Stimulated activated CD8-positive, alpha-beta memory T cell treated with anti-CD3 and anti-CD28 coated beads, Interleukin-15, amount 100 ng/mL, for 24 hours (primary cell): ENCODE measurements at places on chromosomes 1 and 21.

GRCh38 chr1:91863498-91863897 lies 22.5 kb downstream of the TGFBR3 start:
- DNase-seq: no peak

DNA sequence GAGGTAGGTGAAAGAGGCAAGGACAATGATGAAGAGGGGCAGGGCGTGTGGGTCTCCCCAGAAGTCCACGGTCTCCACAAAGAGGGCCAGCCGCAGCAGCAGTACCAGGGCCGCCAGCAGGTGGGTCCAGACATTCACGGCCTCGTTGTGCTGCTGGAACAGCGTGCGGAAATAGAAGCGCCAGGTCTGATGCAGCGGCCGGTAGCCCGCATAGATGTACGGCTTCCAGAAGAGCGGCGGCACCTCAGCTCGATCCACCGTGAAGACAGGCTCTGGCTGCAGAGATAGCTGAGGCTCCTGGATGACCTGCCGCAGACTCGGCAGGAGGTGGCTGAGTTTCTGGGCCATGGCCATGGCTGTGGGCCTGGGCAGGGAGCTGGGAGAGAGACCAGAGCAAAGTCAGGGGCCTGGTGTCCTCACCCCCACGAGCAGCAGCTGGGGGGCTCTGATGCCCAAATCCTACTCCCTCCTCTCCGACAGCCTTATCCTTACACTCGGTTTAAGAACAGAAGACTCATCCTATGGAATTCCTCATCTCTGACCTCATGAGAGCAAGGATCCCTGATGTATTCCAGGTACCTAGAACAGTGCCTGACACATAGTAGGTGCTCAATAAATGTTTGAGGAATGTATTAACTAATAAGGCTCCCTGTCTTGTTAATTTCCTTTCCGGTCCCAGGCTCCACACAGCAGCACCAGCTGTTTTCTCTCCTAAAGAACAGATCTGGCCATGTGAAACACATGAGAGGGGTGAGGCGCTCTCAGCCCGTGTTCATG lies 4.4 kb upstream of the AUNIP start:
- DNase-seq: no peak

- no peak for DNase-seq
Measured at GRCh38 chr1:44628962-44629756, 45.1 kb downstream of the TMEM53 start.

DNA sequence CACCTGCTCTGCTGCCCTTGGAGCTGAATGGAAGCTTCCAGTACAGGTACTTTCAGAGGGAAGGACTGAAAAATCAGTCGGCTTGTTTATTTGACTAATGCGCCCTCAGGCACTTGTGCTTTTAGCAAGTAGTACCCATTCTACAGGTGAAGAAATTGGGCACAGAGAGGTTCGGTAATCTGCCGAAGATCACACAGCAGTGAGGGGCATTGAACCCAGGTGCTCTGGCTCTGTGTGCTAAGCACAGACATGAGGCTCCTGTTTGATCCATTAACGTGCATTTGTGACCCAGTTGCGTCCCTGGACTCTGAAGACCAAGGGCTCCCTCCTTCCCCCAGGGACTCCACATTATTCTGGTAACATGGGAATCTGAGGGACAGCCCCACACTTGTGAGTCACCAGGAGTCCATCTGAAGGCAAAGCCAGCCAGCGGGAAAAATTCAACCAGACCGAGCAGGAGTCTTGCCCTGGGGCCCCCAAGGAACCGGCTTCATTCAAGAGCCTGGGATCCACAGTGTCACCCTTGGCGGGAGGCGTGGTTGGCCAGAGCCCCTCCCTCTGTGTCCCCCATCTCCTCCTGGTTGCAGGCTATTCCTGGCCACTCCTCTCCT lies 192.4 kb upstream of the ARHGEF16 start:
- DNase-seq: no peak

DNA sequence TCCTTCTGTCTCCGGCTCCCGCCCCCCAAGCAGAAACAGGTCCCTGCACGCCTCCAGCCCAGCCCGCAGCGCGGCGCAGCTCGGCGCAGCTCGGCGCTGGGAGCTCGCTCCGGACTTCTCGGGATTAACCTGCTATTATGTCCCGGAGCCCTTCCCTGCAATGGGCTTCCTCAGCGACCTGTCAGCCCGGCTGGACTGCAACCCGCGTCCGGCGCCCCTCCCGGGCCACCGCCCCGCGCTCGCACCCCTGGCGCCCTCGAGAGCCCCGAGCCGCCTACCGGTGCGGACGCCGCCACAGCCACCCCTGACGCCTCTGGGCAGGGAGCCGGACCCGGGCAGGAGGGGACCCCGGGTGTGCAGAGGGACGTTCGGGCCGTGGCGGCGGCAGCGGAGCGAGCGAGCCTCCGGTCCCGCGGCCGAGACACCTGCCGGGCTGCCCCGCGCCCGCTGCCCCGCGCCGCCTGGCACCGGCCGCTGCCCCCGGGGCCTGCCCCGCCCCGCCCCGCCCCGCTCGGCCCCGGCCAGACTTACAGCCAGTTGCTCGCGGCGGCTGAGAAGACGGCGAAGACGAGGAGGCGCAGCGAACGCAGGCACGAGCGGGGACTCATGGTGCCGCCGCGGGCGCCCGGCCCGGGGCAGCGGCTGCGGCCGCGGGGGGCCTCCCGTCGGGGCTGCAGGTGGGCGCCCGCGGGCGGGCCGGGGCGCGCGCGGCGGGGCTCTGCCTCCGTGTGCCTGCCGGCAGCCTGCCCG lies 407 bp downstream of the WNT4 start:
- no peak for DNase-seq

GRCh38 chr1:48066936-48067335 lies 69.8 kb upstream of the TRABD2B start:
- DNase-seq: no peak

DNA sequence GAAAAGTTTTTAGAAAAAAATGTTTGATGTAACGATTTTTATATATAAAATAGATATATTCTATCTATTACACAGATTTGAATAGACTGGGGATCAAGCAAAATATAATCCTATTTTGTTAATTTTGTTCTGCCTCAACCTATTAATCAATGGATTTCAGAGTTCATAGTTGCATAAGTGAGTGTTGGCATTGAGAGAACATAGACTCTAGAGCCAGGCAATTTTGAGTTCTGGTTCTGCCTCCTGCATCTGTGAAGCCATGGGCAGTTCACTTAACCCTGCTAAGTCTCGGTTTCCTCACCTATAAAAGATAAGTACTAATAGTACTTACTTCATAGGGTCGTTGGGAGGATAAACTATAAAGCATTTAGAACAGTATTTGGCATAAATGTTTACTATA lies 13.6 kb upstream of the PKN2 start:
- no peak for DNase-seq

GRCh38 chr1:6880951-6881690 lies 95.9 kb downstream of the CAMTA1 start:
- DNase-seq: no peak

DNA sequence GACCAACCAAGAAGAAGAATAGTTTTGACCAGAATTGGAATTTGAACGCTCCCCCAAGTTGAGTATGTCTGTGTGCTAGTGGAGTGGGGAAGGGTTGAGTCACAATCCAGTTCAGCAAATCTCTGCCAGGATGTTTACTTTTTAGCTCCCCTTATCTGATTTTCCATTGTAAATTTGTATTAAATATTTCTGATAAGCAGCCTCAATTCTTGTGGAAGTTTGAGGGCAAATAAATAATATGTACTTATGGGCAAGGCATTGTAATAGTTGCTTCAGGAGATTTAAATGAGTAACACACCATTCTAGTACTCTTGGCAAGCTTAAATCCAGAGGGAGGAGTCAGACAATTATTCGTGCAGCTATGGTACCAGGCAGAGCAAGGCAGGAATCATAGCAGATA lies 14.4 kb downstream of the CXADR start:
- DNase-seq: no peak

DNA sequence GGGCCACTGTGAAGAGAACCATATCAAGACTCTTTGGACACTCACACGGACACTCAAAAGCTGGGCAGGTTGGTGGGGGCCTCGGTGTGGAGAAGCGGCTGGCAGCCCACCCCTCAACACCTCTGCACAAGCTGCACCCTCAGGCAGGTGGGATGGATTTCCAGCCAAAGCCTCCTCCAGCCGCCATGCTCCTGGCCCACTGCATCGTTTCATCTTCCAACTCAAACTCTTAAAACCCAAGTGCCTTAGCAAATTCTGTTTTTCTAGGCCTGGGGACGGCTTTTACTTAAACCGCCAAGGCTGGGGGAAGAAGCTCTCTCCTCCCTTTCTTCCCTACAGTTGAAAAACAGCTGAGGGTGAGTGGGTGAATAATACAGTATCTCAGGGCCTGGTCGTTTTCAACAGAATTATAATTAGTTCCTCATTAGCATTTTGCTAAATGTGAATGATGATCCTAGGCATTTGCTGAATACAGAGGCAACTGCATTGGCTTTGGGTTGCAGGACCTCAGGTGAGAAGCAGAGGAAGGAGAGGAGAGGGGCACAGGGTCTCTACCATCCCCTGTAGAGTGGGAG lies 36.3 kb upstream of the TDRD10 start:
- DNase-seq: no peak

DNA sequence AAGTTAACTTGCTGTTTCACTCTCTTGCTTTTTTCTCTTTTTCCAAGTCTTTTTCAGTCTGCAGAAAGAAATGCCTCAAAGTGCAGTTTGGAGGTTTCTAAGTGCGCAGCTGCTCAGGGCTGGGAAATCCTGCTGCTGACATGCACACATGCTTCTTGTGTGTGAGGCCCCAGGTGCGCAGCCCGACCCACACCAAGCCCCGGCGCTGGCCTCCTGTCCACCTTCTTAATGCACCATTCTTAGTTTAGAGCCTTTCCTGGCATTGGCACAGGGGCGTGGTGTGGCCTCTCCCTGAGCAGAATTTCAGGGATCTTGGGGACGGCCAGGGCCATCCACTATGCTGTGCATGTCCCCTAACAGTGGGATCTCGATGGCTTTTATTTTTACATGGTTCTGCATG lies 315.2 kb downstream of the CAMTA1 start:
- no peak for DNase-seq

- DNase-seq: no peak
Measured at GRCh38 chr1:36321119-36321951, 2.1 kb downstream of the EVA1B start.

GRCh38 chr1:241323514-241324195 lies 33.4 kb downstream of the RGS7 start:
- DNase-seq: no peak

- no peak for DNase-seq
Measured at GRCh38 chr1:93588955-93589354, 92.7 kb downstream of the BCAR3 start.

DNA sequence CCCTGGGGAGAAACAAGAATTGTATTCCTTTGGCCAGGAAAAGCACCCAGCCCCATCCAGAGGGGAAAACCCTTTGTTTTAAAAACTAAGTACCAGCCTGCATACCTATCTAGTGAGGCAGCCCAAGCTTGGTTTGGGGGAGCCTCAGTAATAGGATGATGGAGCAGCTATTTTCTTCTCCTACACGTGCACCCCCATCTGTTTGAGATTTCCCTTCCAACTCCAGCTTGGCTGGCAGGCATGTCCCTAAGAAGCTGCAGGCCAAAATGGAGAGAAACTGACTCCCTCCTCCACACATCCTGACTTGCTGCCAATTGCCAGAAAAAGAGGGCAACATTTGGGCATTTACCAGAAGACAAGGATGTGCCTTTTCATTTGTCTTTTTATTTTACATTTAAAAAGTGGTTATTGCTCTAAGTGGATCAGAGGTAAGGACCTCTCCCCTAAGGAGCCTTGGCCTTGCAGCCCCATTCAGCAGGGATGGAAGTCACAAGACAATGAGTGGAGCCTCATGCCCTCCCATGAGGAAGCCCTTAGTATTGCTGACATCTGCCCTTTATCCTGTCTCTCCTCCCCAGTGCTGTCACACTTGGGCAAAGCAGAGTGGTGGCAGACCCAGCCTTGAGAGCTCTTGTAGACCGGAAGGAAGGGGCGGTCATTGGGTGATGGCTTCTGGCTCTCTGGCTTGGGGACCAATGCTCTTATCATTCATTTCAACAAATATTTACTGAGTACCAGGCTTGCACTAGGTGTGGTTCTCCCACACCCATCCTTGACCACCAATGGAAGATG lies 8.6 kb downstream of the FNDC5 start:
- no peak for DNase-seq

DNA sequence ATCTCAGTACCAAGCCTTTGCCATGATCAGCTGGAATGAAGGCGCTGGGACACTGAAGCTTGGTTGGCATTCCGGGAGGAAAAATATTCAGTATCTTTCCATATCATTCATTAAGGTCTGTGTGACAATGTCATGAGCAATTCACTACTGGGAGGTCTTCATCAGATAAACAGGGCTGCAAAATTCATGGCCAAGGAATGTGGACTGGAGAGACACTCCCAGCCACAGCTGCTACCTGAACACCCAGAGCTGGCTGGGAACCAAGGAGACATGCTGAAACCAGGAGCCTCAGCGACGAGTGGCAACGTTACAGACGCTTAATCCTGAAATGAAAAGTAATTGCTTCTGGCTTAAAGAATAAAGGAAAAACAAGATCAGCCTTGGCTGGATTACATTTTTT lies 30.6 kb upstream of the DDAH1 start:
- DNase-seq: no peak

- DNase-seq: no peak
Measured at GRCh38 chr1:170030212-170030611, 44.3 kb downstream of the KIFAP3 start.

DNA sequence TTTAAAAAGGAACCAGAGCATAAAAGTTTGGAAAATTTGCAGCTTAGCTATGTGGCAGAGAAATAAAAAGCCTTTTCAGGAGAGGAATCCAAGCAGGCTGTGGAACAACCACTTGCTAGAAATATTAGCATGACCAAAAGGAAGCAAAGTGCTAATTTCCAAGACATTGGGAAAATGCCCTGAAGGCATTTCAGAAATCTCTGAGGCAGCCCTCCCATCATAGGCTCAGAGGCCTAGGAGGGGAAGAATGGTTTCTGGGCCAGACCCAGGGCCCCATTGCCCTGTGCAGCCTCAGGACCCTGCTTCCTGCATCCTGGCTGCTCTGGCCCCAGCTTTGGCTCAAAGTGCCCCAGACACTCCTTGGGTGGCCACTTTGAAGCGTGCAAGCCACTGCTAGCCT lies 56.8 kb downstream of the TENT5C start:
- no peak for DNase-seq

GRCh38 chr21:27827972-27828371 lies 861.1 kb upstream of the ADAMTS5 start:
- no peak for DNase-seq

DNA sequence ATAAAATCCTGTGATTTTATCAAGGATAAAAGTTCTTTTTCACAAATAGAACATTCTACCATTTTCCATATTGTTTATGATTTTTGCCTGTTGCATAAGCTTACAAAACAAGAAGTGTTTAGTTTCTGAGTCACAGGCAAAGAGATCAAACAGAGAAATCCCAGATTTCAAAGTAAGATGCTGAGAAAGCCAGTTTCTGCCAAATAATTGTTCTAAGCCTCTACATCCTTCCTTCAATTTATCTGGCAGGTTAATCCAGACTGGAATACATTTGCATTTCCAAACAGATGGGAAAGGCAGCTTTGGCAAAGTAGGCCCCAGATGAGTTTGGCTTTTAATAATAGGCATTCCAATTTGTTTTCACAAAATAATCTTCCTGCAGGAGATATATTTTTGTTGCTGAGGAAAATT lies 2.5 kb downstream of the SLC1A7 start:
- no peak for DNase-seq
